ENCODE measurements at places on chromosomes 12 and 14.

- no peak for DNase-seq
Measured at GRCh38 chr14:71300566-71301330, 393.5 kb downstream of the PCNX1 start.

DNA sequence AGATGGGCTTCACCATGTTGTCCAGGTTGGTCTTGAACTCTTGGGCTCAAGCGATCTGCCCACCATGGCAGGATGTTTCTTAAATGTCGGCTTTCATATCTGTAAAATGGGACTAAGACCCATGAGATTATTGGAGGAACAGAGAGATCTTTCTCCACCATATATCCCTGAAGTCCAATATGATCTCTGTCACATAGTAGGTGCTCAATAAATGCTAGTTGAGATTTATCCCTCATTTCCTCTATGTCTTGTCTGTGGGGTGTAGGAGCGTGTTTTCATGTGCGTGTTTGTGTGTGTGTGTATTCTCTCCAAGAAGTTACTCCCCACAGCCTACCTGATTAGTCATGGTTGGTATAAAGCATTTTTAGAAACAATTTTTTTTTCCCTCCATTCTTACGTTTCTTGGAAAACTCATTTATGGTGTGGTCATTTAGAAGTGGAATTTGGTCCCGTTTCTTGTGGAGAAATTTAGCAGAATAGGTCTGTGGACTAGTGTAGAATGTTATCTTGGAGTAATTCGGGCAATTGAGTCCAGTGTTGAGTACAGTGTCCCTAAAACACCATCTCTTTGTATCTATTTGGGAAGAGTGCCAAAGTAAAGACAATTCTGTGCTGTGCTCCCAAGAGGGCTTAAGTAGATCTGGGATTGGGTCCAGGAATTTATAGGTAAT, 4.3 kb downstream of the STRAP start:
- DNase-seq = no peak

DNA sequence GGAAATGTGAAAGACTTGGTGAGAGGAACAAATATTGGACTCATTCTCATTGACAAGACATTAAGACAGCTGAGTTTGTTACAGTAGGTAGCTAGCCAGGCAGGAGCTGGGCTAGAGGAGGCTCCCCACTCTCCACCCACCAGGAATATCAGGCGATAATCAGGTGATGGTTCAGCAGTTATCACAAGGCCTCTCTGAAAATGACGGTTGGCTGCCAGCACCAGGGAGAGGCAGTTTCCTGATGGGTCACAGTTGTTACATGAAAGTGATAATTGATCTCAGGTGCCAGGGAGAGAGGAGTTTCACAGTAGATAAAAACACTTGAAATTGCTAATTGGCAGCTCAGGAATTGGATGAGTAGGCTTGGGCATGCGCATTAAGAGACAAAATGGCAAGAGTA, 116.5 kb downstream of the TMTC2 start:
- no peak for DNase-seq

DNA sequence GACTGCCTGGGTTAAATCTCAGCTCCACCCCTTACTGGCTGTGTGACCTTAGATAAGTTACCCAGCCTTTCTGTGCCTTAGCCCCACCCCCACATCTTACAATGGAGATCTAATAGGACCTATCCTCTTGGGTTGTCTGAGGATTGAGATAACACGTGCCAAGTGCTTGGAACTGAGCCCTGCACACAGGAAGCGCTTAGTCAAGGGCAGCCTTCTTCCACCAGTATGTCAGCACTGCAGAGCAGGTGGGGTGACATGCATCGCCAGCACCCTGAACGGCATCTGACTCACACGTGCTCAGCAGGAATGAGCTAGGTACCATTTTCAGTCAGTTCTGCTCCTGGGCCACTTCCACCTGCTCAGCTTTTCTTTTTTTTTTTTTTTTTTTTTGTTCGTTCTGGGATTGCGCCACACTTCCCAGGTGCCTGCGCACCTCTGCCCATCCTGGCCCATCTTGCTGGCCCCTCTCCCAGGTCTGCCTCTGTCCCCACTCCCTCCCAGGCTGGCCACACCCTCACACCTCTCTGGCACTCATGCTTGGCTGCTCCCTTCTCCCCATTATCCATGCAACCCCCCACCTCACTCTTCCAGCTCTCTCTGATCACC, 19.6 kb downstream of the LGMN start:
- peak; percentile 38 for DNase-seq

- no peak for DNase-seq
Measured at GRCh38 chr12:9756706-9757105, 4.0 kb downstream of the CD69 start.

DNA sequence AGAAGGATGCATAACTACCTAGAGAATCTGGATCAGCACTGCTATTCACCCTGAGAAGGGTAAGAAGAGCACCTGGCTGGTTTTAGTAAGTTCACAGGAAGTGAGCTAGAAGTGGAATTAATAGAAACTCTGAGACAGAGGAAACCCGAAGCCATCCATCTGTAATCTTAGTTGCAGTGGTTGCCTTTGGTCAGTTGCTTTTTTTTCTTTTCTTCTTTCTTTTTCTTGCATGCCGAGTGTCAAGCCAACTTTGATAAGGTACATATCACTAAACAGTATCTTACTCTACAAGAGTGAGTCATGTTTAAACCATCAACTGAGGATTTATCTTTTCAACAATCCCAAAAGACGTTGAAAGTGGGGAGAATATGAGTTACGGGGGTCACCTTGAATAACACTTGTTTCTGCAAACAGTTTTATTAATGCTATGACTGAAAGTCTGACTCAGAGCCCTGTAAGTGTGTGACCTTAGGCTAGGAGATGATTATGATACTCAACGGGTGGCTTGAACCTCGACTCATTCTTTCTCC, 26.7 kb downstream of the C12orf75 start:
- DNase-seq = no peak

DNA sequence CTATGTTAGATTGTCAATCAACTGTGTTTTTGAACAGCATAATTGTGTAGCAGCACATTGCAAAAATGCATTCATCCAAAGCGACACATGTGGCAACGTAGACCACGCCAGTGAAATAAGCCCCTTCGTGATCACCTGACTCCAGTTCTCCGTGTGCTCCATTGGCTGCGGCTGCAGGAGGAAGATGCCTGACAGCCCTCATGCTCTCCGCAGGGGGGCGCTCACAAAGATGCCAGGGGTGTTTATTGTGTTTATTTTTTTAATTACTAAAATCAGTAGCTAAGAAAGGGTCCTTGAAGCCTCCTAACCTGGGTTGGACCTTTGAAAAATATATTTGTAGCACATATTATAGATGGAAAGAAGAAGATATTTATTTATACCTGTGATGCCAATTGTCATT, 116.3 kb downstream of the SLC15A4 start:
- DNase-seq = no peak

- no peak for DNase-seq
Measured at GRCh38 chr12:107684029-107684795, 1.4 kb upstream of the PWP1 start.

- DNase-seq = no peak
Measured at GRCh38 chr14:81348061-81348460, 52.1 kb downstream of the STON2 start.

DNA sequence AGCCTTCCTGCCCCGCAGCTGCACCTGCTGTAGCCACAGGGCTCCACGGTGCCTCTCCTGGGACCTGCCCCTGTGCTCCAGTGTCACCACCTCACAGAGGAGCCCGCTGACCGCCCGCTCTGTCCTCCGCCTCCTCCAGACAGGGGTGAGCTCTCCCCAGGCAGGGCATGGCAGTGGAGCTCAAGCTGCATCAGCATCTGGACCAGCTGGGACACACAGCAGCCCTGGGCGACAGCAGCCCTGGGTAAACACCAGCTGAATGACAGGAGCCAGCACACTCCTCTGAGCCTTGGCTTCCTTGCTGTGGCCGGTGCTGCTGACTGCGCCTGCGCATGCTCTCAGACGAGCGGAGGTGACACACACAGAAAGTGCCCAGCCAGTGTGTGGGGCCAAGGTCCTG, 22.0 kb downstream of the CHGA start:
- DNase-seq = no peak

- no peak for DNase-seq
Measured at GRCh38 chr12:94678379-94678778, 28.0 kb upstream of the TMCC3 start.

DNA sequence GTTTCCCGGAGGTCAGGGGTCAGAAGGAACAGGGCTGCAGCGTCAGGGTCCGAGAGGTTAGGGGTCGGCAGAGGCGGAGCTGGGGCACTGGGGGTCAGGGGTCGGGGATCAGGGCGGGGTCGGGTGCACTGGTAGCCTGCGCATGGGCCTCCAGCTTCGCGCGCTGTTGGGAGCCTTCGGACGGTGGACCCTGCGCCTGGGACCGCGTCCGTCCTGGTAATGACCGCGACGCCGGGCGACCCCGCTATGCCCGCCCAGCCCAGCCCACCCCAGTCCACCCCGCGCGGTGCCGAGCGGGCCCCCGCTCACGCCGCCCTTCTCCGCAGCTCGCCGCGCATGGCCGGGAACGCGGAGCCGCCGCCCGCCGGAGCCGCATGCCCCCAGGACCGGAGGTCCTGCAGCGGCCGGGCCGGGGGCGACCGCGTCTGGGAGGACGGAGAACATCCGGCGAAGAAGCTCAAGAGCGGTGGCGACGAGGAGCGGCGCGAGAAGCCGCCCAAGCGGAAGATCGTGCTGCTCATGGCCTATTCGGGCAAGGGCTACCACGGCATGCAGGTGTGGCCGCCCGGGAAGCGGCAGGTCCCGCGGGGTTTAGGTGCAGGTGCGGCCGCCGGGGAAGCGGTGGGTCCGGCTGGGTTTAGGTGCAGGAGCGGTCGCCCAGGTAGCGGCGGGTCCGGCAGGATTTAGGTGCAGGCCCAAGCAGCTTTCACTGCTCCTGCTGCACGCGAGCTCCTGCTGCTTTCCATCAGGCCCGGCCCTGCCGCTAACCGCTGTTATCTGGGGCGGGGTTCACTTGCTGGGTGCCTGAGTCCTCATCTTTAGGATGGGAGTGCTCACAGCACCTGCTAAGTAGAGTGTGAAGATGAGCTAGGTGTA, 743 bp downstream of the PUS1 start:
- no peak for DNase-seq

- no peak for DNase-seq
Measured at GRCh38 chr12:109421355-109422087, 55.6 kb downstream of the KCTD10 start.

- no peak for DNase-seq
Measured at GRCh38 chr14:23533652-23534435, 17.7 kb downstream of the ZFHX2 start.

DNA sequence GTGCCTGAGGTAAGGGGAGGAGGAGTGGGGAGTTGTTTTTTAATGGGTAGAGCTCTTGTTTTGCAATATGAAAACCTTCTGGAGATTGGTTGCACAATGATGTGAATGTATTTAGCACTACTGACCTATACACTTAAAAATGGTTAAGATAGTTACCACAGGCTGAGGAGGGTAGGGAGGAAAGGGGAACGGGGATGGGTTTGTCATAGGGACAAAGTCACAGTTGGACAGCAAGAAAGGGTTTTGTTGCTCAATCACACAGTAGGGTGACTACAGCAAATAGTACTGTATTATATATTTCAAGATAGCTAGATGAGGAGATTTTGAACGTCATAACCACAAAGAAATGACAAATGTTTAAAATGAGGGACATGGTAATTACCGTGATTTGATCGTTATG, 1562.4 kb downstream of the AACS start:
- no peak for DNase-seq

DNA sequence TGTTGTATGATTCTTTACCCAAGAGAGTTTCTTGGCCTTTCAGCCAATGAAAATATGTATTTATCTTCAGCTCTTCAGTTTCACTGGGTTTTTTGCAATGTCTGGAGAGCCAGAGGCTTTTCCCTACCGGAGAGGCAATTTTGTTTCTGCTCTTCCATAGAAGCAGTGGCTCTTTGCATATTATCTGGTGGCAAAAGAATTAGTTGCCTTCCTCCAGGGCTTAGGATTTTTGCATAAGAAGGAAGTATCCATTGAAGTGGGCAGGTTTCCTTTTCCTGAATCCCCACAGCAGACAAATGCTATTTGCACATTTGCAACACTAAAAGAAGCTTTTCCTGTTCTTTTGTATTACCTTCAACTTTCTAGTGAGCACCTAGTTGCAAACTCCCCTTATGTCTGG, 75.2 kb downstream of the NTS start:
- no peak for DNase-seq

GRCh38 chr12:26017484-26018211, 59.2 kb downstream of the RASSF8 start:
- no peak for DNase-seq

DNA sequence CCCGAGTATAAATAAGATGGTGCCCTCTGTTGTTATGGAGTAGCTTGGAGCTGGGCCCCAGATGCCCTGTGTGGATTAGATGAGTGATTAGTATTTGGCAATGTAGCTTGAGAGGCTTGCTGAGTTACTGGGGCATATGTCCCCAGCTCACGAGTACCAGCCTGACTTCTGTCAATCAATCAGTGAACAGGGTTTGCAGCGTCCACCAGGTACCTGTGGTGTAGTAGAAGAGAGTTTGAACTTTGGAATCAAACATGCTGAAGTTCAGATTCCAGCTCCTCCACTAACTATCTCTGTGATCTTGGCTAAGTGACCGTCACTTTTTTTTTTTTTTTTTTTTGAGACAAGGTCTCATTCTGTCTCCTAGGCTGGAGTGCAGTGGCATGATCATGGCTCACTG, 11.6 kb upstream of the TCL1B start:
- no peak for DNase-seq

All from cardiac septum (tissue), 1 donor.